T-cell (primary cell): ENCODE measurements at places on chromosomes 1 and 21.

GRCh38 chr1:204621396-204621795, 64.1 kb downstream of the LRRN2 start:
- no peak for DNase-seq

DNA sequence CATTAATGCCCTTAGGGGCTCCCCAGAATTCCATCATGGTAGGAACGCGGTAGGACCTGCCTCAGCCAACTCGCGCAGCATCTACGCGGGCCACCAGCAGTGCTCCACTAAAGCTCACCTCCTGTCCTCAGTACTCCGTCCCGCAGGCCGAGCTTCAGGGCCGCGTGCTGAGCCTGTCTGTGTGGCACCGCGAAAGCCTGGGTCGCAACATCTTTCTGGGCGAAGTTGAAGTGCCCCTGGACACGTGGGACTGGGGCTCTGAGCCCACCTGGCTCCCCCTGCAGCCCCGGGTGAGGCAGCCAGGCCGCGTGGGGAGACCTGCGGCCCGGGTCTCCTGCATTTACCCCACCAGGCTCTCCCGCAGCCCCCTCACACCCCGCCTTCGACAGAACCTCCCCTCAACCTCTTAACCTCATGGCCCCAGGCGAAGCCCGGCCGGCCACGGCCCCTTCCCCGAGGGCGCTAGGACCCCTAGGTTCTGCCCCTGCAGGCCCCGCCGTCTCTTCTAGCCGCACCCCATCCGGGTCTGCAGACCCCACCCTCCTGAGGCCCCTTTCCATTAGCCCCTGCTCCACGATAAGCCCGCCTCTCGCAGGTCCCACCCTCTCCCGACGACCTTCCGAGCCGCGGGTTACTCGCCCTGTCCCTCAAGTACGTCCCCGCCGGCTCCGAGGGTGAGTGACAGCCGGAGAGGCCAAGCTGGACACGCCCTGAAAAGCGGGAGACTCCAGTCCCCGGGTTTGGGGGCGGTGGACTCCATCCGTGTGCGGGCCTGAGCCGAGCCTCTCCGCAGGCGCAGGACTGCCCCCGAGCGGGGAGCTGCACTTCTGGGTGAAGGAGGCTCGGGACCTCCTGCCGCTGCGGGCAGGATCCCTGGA, 9.1 kb downstream of the SYTL1 start:
- DNase-seq = no peak

DNA sequence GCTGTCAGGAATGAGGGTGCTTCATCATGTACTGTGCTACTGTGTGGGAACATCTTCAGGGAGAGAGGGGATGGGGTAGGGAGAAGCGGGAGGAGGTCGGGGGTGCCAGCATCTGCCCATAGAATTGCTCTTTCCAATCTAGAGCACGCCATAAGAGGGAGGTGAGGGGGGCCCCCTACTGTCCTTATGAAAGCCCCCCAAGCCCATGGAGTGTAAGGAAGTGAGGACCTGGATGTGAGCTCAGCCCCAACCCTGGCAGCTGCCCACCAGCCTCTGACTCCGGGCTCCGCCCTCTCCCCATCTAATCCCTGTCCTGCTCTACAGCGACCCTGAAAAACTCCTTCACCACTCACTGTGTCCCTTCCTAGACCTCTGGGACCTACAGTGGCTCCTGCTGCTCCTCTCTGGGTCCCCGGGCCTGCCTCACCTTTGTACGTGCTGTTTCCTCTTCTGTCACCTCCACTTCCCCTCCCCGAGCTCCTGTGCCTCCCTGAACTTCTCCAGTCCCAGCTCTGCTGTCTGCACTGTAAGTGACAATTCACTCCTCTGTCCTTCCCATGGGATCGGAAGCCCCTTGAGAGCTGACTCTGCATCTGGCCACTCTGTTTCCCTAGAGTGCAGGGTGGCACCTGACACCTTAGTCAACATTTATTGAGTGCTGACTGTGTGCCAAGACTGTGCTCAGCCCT, 269.4 kb downstream of the PTPRU start:
- no peak for DNase-seq

DNA sequence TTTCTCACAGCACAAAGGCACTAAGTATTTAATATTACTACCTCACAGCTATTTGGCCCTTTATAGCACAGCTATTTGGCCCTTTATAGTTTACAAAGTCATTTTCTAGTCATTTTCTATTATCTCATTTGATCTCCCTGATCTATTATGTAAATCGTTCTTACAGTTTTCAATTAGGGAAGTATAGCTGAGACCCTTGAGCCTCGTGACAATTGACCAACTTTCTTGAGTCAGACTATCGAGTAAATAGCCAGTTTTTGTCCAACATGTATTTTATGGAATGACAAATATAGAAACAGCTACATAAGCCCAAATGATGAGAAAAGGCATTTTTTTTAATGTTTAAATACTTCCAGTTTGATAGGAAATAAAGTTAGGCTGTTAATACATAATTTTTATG, 7.0 kb upstream of the ANGPTL1 start:
- no peak for DNase-seq
